ENCODE measurements at places on chromosomes 6 and 20.

DNA sequence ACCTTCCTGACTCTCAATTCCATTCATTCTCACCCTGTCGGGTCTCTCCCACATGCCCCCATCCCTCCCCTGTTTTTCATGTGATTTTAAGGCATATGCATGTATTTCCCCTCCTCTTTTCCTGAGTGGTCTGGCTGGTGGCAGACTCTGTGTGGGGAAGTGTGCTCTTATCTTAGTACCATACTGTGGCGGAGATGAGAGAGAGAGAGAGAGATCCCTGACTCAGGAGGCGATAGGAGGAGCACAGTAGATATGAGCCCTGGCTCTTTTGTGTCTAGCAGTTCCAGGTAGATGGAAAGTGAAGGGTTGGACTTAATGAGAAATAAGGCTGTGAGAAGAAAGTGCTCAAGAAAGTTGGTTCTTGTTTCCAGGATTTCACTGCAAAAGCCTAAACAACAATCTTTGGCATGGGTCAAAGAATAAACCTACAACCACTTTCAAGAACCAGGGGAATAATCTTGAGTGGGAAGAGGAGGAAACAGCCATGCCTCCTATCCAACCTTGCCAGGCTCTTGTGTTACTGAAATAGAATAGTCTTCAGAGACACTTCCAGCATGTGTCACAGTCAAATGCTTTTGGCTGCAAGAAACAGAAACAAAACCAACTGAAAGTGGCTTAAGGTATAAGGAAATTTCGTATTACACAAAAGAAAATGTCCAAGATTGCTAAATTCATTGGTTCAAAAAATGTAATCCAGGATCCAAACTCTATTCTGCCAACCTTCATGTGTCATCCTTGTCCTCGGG lies 123.8 kb upstream of the MYLIP start:
- no peak for DNase-seq

- DNase-seq = no peak
Observed at GRCh38 chr6:108555399-108556052, 5.2 kb upstream of the FOXO3 start.

- DNase-seq = no peak
Observed at GRCh38 chr20:2755451-2756055, 44.9 kb downstream of the CPXM1 start.

DNA sequence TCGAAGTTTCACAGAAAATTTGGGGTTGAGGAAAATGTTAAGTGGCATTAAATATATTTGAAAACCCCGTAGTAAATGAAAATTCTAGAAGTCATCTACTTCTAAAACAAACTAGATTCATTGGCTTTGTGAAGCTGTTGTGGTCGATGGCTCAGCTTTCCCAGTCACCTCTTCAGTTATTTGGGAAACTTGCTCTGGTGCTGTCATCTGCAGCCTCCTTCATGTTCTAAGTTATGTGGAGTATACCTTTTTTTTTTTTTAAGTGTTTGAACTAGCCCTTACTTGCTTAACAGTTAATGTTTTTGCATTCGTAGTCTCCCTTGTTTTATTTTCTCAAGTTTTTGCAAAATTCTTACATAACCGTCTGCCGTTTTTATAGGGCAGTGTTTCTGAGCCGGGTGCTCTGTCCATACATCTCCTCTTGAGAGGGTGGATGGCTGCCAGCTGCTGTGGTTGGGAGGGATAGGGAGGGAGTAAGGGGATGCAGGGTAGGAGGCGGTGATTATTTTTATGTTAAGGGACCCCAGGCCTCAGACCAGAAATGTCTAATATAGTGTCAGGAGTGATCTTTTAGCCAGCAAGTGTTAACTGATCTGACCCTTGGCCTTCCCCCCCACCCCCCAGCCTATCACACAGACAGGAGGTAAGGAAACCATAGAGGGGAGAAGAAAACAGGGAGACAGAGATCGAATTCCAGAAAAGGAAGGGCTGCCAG lies 7.1 kb downstream of the RREB1 start:
- no peak for DNase-seq

- DNase-seq = no peak
Observed at GRCh38 chr6:136772685-136773472, 19.4 kb downstream of the MAP3K5 start.

GRCh38 chr20:24469116-24469893 lies at the start of gene SYNDIG1:
TSS of gene SYNDIG1 (plus strand) at chr20:24469629. CDS start at chr20:24543098, 73,469 bp downstream.
- no peak for DNase-seq

DNA sequence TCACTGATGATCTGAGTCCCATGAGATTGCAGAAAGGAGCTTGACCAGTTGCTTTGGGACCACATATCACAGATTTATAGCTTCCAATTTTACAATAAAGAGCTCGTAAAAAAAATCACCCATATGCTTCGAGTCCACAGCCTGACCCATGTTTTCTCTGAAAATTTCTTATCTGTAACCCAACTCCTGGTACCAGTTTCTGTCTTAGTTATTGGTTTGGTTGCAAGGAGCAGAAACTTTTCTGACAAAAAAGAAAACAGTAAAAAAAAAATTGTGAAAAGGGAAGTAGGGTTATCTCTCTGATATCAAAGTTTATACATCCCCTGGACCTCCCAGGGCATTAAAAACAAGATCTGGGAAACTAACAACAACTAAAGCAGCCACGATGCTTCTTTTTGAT lies 30.8 kb upstream of the BPIFA2 start:
- DNase-seq = no peak

- no peak for DNase-seq
Observed at GRCh38 chr6:39646751-39647420, 78.3 kb downstream of the KIF6 start.

DNA sequence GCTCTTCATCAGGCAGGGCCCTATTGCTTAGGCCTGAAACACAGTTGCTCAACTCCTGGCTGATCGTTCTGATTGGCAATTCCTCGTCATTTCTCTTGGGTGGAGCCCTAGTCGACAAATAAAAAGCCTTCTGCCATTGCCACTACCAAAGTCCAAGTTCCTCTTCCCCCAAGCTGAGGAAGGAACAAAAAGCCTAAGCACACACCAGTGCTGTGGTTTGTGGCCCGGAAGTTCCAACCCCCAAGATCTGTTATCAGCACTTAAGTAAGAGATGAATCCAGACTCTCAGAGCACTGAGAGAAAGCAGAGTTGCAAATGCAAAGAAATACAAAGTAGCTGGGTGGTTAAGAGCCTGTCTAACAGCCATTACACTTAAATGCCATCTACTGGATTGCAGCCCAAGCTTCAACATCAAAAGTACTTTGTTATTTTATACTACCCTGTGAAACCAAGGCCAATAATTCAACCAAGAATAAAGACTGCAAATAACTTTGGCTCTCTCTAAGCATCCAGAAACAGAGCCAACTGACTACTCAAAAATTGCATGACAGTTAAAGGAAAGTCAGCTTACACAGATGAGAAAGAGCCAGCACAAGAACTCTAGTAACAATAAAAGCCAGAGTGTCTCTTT lies 1024.0 kb downstream of the GRIK2 start:
- no peak for DNase-seq

GRCh38 chr6:3793545-3793944 lies 42.0 kb upstream of the PXDC1 start:
- no peak for DNase-seq

DNA sequence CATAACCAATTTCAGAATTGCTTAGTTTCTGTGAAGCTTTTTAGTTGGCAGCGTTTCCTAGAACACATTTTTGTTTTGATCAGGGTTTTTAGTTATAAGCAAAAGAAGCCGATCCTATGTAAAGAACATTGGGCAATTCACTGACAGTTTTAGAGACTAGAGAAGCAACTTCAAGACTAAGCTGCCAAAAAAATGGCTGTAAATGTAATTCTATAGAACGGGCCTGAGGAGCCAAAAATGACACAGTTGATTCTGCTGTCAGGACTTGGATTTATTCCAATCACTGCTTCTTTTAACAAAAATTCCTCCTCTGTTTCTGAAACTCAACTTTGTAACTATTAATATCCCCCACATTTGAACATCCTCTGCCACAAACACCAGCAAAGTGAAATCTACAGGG lies 236.0 kb upstream of the EYS start:
- DNase-seq = no peak

- no peak for DNase-seq
Observed at GRCh38 chr20:60477958-60478357, 519.7 kb downstream of the CDH26 start.

DNA sequence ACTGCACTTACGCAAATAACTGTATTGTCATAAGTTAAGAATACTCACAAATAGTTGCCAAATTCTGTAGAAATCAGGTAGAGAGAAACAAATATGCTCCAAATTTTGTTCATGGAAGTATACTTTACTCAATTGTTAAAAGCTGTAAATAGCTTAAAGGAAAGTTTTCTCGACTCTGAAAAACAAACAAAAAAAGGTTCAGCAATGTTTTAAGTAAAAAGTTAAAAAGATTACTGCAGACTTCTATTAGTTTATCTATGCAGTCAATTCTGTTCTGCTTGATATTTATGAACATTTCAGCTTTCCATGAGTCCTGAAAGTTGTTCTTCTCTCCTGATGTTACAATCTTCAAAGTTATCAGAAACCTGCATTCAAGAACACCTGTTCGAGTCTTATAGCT lies 37.5 kb upstream of the FAM8A1 start:
- DNase-seq = no peak

DNA sequence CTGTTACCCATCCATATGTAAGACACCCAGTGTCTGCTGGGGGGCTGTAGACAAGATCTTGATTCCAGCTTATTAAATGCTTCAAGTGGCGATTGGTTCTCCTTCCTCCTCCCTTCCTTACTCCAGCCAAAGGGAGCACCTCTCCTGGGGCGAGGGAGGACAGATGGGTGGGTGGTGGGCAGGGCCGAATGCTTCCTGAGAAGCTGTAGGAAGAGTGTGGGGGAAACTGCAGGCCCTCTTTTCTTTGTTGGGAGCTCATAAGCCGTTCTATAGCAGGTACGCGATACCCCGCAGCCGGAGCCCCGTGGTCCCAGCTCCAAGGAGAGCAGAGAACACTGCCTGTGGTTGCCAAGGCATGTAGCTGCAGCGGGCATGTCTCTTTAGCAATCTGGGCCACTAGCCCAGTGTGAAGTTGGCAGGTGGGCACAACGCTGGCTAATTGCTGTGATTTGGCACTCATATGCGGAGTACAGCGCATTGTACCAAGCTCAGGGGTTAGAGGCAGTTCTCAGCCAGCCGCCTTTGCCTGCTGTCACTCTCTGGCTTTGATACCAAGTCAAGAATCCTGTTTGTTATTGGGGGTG lies 14.7 kb upstream of the KCNG1 start:
- DNase-seq = no peak

GRCh38 chr6:110573136-110573535 lies 96.7 kb upstream of the SLC22A16 start:
- no peak for DNase-seq

- DNase-seq = no peak
Observed at GRCh38 chr6:83057705-83058321, 7.8 kb downstream of the UBE3D start.

- DNase-seq = no peak
Observed at GRCh38 chr6:83108378-83108777, 40.9 kb downstream of the DOP1A start.

- no peak for DNase-seq
Observed at GRCh38 chr6:16398587-16398986, 160.2 kb downstream of the GMPR start.
